ENCODE measurements at places on chromosomes 16 and 17. TPM values are rescaled to one million over a fixed set of nuclear protein-coding genes. Genes with fewer than 3 reads are reported as not detected.

The PPP1R9B gene
- 16.3 TPM for total RNA-seq

The CLEC18A gene
- total RNA-seq: 0.02 TPM

The ATP1B2 gene
- total RNA-seq: not detected

The CLDN9 gene
- total RNA-seq: not detected

The NKD1 gene
- total RNA-seq: 0.21 TPM

The C16orf89 gene
- total RNA-seq: 1.0 TPM

The CCL7 gene
- total RNA-seq: not detected

The ZG16B gene
- not detected for total RNA-seq

The TNS4 gene
- total RNA-seq: not detected

The TMEM114 gene
- not detected for total RNA-seq

The IL21R gene
- total RNA-seq: 1.0 TPM

The NSMCE1 gene
- total RNA-seq: 52.6 TPM

The SLX1B gene
- total RNA-seq: 43.6 TPM

The ELMO3 gene
- 0.29 TPM for total RNA-seq

The SYCE1L gene
- total RNA-seq: 0.68 TPM

The MYBBP1A gene
- total RNA-seq: 15.0 TPM

The DPEP3 gene
- total RNA-seq: not detected

The LRRC37A gene
- 0.33 TPM for total RNA-seq

The GPR139 gene
- not detected for total RNA-seq

The KRTAP4-9 gene
- not detected for total RNA-seq

The PRDM7 gene
- total RNA-seq: not detected

The ZNF75A gene
- 23.5 TPM for total RNA-seq

The TVP23A gene
- not detected for total RNA-seq

The PER1 gene
- total RNA-seq: 4.6 TPM

The OTOA gene
- total RNA-seq: 0.04 TPM

The RAD51C gene
- 82.7 TPM for total RNA-seq

The HSD17B2 gene
- 1.1 TPM for total RNA-seq

The PRRT2 gene
- total RNA-seq: 1.0 TPM

The C17orf50 gene
- not detected for total RNA-seq

The KRT28 gene
- total RNA-seq: not detected

The DNAAF8 gene
- 6.4 TPM for total RNA-seq
